ENCODE measurements at places on chromosomes 3 and 15.

GRCh38 chr3:151769175-151769574 lies 35.4 kb downstream of the AADACL2 start:
- no peak for DNase-seq

DNA sequence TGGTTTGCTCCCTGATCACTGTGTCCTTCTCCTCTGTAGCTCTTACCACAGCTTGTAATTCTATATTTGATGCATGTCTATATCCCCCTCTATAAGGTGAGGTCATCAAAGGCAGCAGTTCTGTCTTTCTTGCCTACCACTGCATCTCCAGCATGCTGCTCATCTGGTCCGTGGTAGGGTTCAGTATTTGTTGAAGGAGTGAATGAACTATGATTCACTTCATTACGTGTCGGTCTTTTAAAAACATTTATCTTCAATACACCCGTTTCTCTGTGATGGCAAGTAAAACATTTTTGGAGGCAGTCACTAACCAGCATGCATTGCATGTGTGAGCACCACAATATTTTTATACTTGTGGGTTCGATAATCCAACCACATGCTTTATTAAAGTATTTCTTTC lies 27.6 kb downstream of the CHST14 start:
- no peak for DNase-seq

DNA sequence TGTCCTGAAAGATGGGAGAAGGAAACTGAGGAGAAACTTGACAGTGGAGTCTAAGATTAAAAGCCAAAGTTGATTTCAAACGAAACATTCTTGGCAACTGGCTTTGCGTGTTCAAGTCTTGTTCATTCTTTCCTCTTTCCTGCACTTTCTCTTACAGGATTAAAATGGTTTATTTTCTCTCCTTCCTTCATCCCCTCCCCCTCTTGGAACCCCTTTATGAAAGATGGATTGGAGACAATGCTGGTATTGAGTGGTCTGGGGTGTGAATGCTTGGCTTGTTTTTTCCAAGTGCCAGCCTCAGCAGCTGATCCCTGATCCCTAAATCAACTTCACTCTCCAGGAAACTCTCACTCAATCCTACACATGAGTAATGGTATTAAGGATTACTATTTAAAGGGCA lies 703 bp upstream of the LSAMP start:
- no peak for DNase-seq

DNA sequence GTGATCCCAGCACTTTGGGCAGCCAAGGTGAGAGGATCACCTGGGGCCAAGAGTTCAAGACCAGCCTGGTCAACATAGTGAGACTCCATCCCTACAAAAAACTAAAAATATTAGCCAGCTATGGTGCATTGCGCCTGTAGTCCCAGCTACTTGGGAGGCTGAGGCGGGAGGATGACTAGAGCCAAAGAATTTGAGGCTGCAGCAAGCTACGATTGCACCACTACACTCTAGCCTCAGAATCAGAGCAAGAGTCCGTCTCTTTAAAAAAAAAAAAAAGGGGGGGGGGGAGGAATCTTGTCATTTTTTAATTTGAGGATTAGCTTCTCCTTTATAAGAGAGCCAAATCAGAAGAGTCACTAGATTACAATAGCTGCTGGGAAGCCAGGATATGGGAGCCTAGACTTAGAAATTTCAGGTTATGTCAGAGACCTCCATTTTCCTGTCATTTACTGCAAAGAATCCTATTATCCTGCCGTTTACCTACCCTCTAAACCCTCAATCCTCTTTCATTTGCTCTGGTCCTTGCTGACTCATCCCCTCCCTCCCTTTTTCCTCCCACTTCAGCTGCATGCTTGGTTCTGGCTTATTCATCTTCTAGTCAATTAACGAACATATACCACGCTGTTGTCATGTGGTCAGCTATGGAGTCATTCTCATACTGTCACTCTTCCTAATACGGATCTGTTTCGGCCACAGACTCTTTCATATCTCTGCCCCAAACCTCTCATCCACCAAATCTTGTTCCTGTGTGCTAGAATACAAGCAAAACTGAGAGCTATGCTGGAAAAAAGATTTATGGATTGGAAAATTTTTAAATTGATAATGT lies 83.8 kb upstream of the PPIB start:
- DNase-seq, result peak; percentile 62

DNA sequence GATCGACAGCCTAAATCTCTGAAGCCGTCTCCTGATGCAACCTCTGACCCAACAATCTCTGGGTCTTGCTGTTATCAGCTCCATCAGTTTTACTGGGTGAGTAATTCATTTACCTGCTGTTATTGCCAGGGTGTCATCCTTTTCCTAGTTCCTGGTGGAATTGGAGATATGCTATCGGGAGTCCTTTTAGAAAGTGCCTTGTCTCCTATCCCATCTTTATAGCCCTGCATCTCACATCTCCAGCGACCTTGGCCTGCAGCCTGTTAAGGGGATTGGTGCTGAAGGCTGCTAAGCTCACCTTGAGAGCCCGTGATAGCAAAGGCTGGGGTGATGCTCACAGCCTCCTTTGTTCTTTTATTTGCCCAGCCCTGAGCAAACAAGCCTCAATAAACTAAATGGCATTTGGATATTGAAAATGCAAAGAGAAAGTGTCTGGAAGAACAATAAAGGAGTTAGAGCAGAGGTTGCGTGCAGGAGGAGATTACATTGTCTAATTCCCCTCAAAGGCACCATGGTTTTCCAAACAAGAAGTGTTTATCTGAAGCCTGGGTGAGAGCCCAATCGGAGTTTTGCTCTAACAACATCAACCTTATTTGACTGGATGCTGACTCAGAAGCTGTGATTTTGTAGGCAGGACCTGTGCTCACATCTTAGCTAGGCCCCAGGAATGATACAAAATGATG lies 101.8 kb downstream of the RPLP1 start:
- no peak for DNase-seq

DNA sequence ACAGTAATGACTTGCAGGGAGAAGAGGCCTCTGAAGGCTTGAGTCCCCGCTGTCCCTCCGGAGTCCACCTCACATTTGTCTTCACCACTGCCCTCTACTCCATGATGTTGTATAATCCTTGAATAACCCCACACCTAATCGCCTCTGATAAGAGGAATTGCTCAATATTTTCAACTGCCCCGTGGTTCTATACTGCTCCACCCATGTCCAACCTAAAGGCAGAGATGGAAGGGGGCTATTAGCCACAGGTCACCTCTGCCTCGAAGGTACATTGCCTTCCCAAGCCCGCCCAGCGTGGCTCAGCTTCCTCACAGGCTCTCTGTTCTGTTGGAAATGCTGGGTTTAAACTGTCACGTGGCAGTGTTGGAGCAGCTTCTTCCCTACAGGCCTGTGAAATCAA lies 12.4 kb downstream of the TLR9 start:
- no peak for DNase-seq

GRCh38 chr3:129988429-129988828 lies 13.9 kb downstream of the TRH start:
- DNase-seq, result no peak

DNA sequence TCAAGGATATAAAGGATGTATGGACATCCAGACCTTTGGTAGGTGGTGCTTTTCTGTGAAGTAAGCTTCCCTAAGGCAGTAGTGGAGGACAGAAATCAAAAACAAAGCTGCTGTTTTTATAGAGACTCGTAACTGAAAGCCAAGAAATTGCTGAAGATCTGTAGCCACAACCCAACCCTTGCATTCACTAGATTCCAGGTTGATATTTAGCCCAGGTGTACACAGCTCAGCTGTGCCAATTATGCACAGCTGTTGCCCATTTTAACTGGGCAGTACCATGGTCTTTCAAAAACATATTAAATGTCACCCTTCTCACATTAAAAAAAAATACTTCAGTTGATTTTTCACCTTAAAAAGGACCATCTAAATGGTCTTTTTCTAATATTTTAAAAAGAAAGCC lies 75.8 kb downstream of the CNTN3 start:
- DNase-seq, result no peak

DNA sequence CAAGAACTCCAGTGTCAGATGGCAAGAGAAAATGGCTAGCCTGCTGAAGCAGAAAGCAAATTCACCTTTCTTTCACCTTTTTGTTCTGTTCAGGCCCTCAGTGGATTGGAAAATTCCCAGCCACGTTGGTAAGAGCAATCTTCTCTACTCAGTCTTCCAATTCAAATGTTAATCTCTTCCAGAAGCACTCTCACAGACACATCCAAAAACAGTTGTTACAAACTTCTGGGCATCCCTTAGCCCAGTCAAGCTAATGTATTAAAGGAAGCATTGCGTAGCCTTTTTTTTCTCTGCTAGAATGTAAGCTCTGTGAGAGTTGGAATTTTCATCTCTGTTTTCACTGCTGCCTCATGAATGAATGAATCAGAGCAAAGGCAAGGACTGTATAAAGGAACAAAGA lies 109.2 kb upstream of the ROBO2 start:
- no peak for DNase-seq

GRCh38 chr3:33773637-33774036 lies 24.8 kb upstream of the PDCD6IP start:
- no peak for DNase-seq

DNA sequence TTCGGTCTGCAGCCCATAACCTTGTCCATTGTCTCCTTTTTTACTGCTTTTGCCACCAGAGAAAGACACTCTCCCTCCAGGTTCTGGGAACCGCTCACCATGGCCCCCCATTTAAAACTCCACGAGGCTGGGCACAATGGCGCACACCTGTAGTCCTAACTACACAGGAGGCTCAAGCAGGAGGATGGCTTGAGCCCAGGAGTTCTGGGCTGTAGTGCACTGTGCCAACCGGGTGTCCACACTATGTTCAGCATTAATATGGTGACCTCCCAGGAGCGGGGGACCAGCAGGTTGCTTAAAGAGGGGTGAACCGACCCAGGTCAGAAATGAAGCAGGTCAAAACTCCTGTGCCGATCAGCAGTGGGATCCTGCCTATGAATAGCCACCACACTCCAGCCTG lies 28.0 kb upstream of the IDH2 start:
- DNase-seq, result no peak

- DNase-seq, result no peak
These were observed 166.4 kb upstream of the NR2E3 start for GRCh38 chr15:71643918-71644317.

DNA sequence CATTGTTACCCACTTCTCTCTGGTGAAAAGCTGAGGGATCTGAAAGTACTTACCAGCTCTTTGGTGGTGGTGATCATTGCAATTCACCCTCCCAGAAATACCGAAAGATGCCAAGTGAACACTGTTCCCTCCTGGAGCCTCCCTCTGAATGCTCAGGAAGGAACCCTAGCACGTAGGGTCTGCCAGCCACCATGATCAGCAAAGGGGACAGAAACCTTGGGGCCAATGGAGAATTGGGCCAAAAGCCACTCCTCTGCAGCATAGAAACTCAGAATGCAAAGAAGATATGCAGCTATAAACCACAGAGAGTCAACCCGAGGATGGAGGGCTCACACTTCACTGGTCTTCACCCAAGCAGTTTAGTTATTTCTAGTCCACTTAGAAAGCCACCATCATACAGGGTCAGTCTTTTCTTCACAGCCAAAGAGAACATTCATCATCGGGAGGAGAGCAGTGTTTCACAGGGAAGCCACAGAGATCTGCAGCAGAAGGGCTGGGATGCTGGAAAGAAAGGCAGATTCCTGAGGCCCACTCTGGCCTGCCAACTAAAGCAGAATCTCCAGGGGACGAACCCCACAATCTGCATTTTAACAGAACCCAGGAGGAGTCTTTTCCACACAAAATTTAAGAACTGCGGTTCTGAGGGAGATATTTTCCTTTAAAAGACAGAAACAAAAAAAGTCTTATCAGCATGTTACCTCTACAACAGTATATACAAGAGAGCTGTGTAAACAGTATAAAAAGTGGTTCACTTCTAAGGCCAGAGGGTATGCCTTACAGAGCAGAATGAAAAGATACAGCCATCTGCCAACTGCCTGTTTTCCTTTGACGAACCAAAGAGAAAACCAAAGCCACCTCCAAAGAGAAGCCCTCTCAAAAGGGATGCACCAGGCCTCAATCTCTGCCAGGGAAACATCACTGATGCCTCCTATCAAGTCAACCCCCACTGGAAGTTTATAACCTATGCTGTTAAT lies 11.3 kb downstream of the TBC1D2B start:
- peak; percentile 69 for DNase-seq

DNA sequence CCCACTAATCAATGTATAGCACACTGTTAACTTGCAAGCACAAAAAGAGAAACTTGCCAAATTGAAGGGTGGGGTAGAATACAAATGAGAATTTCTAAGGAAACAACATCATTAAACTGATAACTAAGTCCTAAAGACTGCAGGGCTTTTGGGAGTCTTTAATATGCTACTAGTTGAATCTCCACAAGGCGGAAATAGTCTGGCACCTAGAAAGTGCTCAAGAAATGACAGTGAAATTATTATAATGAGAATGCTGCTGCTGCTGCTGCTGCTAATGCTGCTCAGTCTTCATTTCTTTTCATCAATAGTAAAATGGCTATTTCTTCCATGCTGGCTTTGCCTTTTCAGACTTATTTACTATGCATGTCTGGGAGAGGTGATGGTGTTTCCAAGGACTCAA lies 91.8 kb downstream of the BTD start:
- DNase-seq, result no peak

DNA sequence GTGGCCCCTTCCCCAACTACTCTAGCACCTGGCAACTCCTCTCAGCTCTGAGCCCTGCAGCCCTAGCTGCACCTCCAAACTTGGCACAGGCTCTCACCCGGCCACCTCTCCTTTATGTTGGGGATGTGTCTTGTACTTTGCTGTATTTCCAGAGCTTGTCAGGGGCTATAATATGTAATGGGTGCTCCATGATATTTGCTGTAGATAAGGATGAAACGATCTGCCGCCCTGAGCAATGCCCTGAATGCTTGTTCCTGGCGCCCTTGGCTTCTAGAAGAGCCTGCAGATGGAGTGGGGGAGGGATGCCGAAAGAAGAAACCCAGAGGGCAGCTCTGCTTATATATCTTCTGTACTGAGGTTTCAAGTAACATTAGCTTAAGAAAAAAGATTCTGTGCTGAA lies 35.9 kb upstream of the ZBTB38 start:
- no peak for DNase-seq

GRCh38 chr15:89999676-90000185 lies 1.4 kb upstream of the ZNF710 start:
- no peak for DNase-seq

DNA sequence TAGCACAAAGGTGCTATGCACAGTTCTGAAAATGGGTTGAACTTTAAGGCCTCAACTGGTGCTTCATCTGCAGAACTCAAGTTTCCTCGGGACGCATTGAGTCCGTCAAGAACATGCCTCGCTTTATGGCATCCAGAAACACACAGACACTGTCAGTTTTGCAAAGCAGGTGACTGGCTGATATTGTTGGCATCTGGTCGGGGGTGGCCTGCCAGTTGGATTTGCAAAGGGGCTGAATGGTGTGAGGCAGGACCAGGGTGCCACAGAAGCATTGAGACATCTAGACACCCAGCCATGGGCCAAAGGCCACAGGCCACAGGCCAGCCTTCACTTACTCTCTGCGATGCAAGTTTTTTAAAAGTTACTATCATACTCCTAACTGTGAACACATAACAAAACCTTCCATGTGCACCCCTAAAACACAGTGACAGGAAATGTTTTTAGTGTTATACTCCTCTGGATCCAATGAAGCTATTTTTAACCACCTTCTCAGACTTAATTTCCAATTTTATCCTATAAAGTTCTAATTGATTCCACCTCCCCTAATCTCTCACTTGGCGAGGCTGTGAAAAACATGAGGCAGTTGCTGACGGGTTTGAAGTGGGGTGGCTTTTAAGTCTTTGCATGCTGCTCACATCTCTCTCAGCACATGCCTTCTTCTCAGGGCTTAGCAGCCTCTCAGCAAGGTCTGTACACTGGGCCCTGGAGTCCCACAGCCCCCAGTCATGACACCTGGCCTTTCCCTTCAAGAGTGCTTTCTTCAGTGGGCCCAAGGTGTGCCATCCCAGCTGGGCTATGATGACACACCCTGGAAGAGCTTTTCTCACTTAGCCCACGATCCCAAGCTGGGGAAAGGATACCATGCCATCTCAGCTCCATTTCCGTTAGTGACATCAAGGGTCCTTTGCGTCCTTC lies 38.5 kb upstream of the DUSP7 start:
- DNase-seq, result no peak
